ENCODE measurements at places on chromosomes 5 and 9.

- DNase-seq: no peak
Observed at GRCh38 chr5:121251954-121252353, 599.7 kb upstream of the FTMT start.

DNA sequence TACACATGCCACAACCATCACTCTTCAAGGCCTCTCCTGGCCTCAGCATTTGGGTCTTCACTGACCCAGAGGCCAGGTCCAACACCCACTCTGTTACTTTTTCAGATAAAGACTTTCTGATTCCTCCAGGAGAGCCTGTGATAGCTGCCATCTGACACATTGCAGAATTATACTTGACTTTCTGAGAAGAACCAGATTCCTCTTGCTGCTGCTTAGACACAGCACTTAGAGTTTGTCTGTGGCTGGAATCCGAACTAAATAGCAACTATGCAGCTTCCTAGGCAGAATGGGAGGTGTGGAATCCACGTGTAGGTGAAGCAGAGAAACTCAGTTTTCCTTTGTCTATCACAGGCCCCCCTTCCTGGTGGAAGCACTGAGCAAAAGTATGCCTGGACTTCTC, 344.7 kb upstream of the SLC30A5 start:
- DNase-seq: no peak

DNA sequence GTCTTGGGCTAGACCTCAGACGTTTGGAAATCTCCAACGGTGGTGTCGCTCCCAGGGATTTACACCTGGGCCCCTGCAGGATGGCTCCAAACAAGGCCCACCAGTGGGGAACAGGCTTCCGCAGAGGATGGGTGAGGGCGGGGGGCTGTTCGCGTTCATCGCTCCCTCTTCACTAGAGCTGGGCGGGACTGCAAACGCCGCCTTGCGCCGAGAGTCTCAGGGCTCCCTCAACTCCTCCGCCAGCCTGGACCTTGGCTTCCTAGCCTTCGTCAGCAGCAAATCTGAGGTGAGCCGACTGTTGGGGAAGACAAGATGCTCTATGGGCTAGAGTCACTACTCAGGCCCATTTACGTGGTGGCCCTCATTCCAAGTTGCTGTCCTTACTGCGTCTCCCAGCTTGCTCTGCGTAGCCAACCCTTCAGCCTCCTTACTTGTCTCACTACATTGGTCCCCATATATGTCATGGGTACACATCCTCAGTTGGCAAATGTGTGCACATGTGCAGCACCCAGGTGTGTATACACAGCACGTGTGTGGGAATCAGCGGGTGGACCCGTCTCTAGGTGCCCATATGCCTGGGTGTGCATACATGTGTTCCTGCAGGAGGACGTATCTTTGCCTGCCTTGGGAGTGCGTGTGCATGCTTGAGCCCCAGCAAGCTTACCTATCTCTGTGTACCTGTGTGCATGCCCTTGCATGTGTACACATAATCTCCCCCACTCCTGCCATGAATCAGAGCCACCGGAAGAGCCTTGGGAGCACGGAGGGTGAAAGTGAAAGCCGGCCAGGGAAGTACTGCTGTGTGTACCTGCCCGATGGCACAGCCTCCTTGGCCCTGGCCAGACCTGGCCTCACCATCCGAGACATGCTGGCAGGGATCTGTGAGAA, 10.5 kb downstream of the RGS14 start:
- DNase-seq: no peak

GRCh38 chr5:151733358-151734063, 24.9 kb downstream of the ATOX1 start:
- no peak for DNase-seq

DNA sequence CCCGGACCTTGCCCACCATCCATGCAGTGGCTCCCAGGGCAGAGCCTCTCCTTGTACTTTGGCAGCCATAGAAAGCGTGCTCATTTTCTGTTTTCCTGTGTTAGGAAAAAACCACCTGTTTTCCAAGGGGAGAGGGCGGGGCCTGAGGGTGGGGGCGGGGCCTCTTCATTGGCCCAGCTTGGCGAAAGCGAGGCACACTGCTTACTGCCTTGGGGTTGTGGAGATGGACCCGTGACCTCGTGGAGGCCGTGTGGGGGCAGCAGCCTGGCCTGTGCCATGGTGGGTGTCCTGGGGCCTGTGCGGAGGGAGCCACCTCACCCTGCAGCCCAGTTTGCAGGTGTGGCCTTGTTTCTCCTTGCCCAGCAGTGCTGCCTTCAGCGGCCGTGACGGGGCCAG, 4.4 kb upstream of the TOR4A start:
- DNase-seq: no peak

DNA sequence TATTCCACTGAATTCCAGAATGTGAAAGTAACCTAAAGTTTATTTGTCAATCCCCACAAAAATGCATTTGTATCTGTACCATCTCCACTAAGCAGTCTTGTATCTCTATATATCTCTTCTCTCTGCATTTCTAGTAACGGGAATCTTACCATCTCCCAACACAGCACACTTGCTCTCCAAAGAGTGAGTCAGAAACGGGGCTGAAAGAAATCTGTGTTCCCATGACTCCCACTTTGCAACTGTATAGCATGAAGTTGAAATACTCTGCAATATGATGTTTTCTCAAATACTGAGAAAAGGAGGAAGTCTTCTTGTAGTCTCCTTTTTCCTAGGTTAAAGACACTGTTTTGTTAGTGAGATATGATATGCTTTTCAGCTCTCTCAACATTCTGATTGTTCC, 848.8 kb upstream of the ACO1 start:
- DNase-seq: no peak

GRCh38 chr9:124221676-124222075, 36.1 kb upstream of the NEK6 start:
- no peak for DNase-seq

DNA sequence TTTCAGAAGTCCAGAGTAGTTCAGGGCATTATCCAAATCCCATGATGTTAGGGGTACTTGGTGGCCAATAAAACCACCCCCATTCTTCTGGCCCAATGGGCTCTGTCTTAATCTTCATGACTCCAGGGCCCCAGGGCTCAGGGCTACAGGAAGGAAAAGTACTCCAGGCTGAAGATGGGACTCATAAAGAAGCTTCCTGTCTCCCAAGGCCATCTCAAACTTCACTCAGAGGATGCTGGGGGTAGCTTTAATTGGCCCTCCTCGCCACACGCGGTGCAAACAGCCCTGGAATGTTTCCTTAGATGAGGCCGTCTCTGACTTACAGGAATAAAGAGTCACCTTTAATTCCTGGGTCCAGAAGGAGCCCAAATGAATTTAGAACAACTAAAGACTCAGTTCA, 52.3 kb downstream of the BOD1 start:
- no peak for DNase-seq
